ENCODE measurements at places on chromosomes 7 and 10.

DNA sequence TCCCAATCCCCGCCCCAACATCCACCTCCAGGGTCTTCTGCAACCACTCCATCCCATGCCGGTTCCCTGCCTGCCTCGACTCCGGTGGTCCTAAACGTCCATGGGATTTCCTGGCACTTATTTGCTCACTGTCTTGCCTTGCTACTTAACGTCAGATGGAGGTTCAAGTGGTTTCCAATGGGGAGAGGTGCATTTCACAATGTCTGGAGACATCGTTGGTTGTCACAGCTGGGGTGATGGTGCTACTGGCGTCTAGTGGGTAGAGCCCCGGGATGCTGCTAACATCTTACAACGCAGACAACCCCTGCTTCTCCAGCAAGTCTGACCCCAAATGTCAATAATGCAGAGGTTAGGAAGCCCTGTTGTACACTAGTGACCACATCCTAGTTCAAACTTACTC, 82.9 kb upstream of the ANLN start:
- DNase-seq: no peak

DNA sequence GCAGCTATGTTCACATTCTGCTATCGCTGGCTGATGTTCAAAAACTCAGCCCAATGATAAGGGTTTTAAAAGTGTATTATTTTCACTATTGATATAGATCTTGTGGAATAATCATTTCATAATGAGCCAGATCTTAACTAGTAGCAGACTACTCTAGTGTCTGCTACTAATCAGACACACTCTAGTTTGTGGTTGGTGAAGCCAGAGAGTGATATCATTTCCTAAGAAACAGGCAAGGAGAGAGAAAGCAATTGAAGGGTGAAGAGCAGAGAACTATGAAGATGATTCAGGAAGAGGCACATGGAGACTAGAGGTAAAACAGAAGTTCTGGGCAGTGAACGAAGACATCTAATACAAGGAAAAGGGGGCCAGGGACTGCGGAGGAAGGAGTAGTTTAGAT, 58.2 kb upstream of the BET1 start:
- no peak for DNase-seq

- no peak for DNase-seq
These were observed 6.7 kb downstream of the RASSF4 start for GRCh38 chr10:44966129-44966815.

- DNase-seq: no peak
These were observed 61.9 kb upstream of the SAMD8 start for GRCh38 chr10:75049316-75050148.

GRCh38 chr7:3721422-3721821, 420.4 kb downstream of the SDK1 start:
- DNase-seq: no peak

GRCh38 chr10:69389827-69390490, 26.8 kb downstream of the TACR2 start:
- DNase-seq: no peak

DNA sequence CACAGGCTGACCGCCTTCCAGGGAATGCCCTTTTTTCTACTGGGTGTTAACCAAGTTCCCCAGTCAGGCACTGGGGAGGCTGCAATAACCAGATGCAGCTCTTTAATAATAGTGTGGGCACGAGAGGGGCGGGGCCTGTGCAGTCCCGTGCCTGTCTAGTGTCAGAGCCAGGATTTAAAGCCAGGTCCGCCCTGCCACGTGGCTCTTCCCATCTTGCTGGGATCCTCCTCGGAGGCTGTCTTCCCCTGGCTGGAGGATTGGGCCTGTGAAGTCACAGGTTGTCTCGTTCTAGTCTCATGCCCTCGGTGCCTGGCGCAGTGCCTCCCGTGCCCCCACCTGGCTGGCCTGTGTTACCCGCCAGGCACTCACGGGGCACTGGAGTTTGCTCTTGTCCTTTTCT, 25.2 kb downstream of the TMEM120A start:
- DNase-seq: no peak

- no peak for DNase-seq
These were observed 17.1 kb downstream of the ZMIZ2 start for GRCh38 chr7:44765579-44766415.

DNA sequence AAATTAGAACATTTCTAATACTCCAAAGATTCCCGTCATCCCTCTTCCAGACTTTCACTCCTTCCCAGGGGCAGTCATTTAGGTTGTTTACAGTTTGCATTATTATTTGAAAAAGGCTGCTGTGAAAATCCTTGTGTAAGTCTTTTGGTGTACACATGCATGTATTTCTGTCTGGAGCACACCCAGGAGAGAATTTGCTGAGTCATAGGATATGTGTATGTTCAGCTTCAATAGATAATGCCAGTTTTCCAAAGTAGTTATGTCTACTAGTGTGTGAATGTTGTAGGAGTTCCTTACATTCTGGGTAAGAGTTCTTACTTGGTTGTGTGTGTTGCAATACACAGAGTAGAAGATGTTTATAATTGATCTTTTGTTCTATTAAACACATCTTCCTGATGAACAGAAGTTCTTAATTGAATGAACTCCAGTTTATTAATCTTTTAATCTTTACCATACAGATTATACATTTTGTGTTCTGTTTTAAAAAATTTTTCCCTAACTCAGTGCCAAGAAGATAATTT, 25.3 kb downstream of the CROT start:
- DNase-seq: no peak

DNA sequence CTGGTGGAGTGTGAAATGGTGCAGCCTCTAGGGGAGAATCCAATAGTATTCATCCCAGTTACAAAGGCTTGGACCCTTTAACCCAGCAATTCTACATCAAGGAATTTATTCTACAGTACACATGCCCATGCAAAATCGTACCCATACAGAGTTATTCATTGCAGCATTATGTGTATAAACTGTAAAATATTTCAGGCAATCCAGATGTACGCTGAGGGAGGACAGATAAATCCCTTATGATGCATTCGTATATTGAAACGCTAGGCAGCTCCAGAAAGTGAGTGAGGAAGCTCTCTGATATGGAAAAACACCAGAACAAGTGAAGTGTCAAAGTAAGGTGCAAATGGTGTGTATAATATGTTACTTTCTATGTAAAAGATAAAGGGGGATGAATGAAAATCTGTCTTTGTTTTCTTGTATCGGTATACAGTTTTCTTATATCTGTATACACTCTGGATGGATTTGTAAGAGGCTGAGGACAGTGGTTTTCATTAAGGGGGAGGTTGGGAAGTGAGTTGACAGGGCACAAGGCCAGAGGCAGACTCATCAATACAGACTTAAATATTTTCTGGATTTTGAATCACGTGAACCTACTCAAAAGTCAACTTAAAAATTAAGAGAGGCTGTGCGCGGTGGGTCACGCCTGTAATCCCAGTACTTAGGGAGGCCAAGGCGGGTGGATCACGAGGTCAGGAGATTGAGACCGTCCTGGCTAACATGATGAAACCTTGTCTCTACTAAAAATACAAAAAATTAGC, 17.1 kb downstream of the VWA2 start:
- DNase-seq: no peak

- DNase-seq: no peak
These were observed 4.4 kb downstream of the SLC12A9 start for GRCh38 chr7:100856871-100857282.
